ENCODE measurements at places on chromosomes 7 and 10.
A peak's percentile ranks its signal among the peaks of the same experiment; 100 is the strongest.

- no peak for DNase-seq
Measured at GRCh38 chr7:82757-83155, 109.6 kb upstream of the FAM20C start.

- DNase-seq: no peak
Measured at GRCh38 chr7:152093717-152094116, 68.2 kb downstream of the GALNT11 start.

DNA sequence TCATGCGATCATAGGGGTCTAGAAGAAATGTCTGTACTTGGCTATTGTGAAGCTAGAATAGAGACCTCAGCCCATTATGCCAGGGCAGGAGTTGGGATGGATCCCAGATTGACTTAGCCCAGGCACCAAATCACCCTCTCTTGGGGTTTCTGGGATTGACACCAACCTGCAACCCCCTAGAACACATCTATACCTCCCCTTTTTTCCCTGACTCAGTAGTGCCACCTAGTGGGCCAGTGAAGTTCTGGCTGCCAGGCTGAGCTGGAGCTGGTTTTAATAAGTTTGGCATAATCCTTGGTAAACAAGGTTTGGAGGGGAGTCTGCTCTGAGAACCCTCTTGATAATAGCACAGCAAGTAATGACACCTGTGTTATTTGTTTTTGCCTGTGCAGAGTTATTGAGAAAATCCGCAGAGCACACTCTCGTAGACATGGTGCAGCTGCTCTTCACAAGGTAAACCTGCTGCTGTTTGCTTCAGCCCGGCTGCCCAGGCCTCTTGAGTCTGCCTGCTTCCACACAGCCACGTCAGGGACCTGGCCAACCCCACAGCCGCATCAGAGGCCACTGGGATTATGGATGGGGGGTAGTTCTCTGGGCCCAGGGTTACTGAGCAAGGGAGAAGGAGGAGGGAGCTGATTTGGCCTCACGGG, 43.3 kb upstream of the NFKB2 start:
- peak; percentile 50 for DNase-seq

- DNase-seq: no peak
Measured at GRCh38 chr10:92131275-92131820, 159.5 kb downstream of the CPEB3 start.

- DNase-seq: no peak
Measured at GRCh38 chr10:128751284-128751683, 625.1 kb upstream of the MKI67 start.

DNA sequence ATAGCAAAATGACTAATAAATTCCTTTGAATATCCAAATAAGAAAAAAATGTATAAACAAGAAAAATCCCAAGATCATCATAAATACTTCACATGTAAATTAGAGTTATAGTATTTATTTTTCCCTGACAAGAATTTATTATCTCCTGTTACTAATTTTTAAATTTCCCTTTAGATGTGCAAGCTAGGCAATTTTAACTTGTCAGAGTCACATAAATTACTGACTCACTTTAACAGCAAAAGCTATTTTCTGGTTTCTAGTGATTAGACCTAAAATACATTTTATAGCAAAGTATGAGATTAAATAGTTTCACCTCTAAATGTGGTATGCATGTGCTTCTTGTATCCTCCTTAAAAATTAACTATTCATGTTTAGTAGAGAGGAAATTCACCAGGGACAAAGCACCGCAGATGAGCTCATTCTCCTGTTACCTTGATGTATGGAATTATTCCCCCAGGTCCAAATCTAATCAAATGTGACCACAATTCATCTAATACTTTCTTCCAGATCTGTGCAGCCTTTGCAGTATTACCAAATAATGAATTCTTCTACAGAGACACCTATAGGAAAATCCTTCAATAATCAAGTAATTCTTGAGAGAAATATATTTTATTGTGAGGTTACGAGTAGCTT, 621.2 kb downstream of the DNAJB9 start:
- no peak for DNase-seq

DNA sequence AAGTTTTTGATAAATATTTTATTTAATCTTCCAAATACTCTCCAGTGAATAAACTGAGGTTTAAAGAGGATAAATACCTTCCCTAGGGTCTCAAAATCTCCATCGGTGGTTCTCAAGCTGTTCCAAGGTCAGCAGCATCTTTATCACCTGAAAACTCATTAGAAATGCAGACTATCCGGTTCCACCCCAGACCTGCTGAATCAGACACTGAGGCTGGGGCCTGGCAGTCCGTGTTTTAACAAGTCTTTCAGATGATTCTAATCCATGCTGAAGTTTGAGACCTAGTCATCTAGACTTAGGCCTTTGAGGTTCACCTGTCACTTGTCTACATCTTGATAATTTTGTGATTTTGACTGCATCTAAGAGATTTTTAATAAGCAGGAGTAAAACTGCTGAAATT, 37.5 kb downstream of the PLEKHA8 start:
- DNase-seq: no peak

- no peak for DNase-seq
Measured at GRCh38 chr10:83957168-83957947, 182.0 kb upstream of the GHITM start.

DNA sequence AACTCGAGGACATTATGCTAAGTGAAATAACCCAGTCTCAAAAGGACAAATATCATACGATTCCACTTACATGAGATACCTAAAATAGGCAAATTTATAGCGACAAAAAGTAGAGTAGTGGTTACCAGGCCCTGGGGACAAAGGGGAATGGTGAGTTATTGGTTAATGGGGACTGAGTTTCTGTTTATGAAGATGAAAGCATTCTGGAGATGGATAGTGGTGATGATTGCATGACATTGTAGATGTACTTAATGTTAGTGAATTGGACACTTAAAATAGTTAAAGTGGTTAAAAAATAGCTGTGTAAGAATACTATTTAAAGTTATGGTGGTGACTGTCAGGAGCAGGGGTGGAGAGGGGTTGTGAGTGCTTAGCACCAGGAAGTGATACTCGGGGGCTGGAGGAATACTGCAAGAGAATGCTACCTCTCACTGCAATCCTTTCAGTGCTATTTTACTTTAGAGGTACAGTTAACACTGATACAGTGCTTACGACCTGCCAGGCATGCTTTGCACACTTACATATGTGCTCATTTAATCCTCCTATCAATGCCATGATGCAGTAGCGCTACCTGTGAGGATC, 16.7 kb upstream of the TEX36 start:
- no peak for DNase-seq

GRCh38 chr7:12802070-12802469, 114.6 kb downstream of the ARL4A start:
- no peak for DNase-seq

DNA sequence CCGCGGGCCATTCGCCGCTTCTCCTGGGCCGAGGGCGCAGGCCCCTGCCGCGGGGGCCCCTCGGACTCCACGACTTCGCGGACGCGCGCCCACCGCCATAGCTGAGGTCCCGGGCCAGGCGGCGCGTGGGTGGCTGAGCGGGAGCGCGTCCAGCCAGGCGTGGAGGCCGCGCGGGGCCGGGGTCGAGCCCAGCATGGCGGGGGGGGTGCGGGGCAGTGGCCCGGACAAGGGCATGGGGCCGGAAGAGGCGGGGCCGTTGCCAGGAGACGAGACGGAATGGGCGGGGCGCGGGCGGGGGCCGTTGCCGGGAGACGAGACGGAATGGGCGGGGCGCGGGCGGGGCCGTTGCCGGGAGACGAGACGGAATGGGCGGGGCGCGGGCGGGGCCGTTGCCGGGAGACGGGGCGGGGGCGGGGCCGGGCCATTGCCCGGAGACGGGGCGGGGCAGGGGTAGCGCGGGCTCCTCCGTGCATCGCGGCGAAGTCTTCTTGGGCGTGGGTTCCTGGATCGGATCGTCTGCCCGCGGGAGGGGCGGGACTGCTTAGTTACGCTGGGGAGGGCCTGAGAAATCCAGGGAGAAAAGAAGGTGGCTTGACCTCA, 14.8 kb downstream of the ADAM8 start:
- DNase-seq: peak; percentile 72

DNA sequence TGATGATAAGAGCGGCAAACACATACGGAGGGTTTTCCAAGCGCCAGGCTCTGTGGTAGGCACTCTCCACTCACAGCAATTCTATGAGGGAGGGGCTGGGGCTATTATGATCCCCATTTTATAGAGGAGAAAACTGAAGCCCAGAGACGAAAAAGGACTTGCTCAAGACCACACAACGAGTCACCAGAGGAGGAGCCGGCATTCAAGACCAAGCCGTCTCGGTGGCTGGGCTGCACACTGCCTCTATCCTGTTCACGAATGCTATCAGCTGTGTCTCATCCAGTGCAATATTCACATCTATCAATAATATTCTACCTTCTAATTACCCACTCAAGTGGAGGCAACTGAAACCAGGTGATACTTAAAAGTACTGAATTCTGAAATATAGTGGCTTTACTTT, 67.8 kb upstream of the NMT2 start:
- no peak for DNase-seq

GRCh38 chr7:12809476-12809875, 122.0 kb downstream of the ARL4A start:
- DNase-seq: no peak

DNA sequence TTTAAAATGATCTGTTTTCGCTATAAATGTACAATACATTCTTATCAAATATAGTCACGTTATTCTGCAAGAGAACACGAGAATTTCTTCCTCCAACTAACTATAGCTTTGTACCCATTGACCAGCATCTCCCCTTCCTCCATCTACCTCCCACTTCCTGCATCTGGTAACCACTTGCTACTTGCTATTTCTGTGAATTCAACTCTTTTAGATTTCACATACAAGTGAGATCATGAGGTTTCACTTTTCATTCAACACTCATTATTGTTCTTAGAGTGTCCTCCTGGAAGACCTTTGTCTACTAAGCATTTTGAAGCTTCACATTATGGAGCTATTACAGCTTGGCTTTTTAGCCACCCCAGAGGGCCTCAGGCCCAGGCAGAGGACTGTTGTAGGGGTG, 741.3 kb upstream of the FZD8 start:
- DNase-seq: no peak

GRCh38 chr10:88707429-88708155, 1.5 kb downstream of the LIPK start:
- no peak for DNase-seq

GRCh38 chr7:78333530-78334425, 535.2 kb downstream of the PHTF2 start:
- DNase-seq: no peak

DNA sequence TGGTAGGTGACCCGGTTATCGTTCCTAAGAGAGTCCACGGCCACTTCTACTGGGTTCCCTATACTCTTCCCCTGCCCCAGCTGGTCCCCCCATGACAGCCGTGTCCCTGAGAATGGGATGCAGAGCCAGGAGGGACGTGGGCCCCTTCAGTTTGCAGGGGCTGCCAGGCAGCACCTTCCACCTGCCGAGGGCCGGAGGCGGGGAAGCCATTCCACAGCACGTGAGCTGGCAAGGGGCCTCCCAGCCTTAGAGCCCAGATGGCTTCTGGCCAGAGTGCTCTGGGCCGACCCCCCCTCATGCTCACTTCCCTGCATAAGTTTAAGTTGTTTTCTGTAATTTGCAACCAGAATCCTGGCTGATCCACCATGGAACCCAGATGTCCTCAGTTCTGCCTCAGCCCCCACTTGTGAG, 39.0 kb downstream of the DIP2C start:
- no peak for DNase-seq

DNA sequence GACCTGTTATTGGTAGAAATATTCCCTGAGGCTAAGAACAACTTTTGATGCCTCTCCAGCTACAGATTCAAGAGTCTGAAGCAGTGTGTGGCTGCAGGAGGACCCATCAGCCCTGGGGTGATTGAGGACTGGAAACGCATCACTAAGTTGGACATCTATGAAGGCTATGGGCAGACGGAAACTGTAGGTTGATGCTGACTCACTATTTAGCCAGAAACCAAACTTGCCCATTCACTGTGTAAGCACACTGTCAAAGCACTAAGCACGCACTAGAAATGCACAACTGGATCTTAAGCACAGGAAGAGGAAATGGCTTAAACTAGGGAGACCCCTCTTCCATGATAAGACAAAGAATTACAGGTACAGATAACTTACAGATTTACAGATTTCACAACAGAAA, 20.8 kb downstream of the ACSM6 start:
- DNase-seq: no peak

GRCh38 chr7:30988351-30989005, 24.7 kb downstream of the GHRHR start:
- no peak for DNase-seq

GRCh38 chr7:106346167-106346677, 61.4 kb upstream of the NAMPT start:
- DNase-seq: no peak

DNA sequence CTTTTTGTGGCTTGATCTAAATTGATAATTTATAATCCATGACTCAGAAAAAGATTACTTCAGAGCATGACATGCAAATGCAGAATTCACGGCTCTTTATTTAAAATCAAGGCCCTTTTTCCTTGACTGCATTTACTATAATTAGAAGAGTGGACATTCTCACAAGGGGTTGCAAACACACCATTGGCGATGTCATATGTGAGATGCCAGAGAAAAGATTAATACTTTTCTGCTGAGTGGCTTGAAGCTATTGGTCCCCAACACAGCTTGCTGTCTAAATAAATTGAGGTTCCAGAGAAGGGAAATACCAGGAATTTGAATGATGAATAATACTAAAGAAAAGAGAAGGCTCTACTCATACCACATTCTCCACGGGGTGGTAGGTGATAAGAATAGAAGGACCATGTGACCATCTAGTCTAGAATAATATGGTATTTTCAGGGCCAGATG, 78.7 kb upstream of the ARID5B start:
- DNase-seq: no peak

- no peak for DNase-seq
Measured at GRCh38 chr10:112345743-112346142, 28.2 kb upstream of the ACSL5 start.

- DNase-seq: no peak
Measured at GRCh38 chr10:114885443-114885842, 52.6 kb upstream of the TRUB1 start.

DNA sequence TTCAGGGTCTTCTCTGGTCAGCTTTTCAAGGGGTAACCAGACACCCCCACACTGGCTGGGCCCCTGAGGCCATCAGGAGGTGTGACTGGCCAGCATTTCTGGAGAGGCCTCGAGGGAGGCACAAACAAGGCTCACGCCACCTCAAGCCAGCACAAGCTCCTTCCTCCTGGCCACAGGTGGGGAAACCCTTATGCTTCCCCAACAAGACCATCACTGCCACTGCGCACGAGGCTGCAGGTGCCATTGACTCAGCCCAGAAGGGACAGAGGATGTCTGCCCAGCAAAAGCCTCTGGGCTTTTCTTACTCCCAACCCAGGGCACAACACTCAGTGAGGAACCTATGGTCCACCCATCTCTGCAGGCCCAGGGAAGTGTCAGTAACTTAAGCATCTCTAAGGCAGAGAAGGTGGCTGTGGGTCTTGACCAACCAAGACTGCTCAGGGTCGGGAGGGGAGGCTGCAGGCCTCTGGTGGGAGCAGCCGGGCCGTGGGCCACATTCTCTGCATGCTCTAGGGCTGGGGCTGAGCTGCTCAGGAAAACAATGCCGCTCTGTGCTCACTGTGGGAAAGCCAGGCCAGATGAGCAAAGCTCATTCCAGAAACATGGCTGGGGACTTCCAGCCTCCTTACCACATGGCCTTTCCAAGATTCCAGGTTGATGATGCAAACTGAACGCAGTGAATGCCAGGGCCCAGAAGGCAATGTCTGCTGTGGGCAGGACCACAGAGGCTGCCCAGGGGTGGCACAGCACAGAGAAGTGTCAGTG, 24.2 kb upstream of the RASSF4 start:
- no peak for DNase-seq

All from stimulated activated CD4-positive, alpha-beta T cell treated with anti-CD3 and anti-CD28 coated beads, Interleukin-15, amount 100 ng/mL, for 1 hour (primary cell).